ENCODE measurements at places on chromosomes 6 and 20. TPM values are rescaled to one million over a fixed set of nuclear protein-coding genes. Genes with fewer than 3 reads are reported as not detected.

DNA sequence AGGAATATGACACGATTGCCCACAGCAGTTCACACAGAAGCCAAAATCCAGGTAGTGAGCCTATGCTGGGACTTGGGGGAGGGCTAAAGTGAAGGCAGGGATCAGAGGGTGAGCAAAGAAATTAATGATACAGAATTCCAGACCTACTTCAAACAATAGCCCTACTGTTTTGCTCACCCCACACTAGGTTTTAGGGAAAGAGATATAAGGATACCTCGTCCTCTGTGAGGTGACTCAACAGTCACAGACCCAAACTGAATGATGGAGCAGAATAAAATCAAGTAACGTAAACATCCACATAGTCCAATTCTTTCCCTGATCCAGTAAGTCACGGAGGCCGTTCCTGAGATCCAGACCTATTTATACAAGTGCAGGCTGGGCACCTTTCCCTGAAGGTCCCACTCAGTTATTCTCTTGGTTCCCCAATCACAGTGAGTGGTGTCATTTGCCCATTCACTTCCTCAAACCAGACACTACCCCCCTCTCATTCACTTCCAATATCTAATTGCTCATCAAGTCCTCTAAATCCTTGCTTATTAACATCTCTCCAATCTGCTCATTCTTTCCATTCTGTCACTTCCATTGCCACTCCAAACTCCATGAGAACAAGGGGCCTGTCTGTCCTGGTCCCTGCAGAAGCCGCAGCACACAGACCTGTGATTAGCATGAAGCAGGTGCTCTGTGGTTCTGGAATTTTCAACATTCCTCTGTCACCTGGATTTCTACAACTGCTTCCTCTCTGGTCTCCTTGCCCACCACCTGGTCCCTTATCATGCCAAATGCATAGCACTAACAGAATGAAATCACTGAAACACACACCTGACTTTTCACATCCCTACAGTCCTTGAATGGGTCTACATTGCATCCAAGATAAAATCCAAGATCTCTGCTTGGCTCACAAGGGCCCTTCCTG lies 55.9 kb downstream of the ATXN1 start:
- no peak for DNase-seq

DNA sequence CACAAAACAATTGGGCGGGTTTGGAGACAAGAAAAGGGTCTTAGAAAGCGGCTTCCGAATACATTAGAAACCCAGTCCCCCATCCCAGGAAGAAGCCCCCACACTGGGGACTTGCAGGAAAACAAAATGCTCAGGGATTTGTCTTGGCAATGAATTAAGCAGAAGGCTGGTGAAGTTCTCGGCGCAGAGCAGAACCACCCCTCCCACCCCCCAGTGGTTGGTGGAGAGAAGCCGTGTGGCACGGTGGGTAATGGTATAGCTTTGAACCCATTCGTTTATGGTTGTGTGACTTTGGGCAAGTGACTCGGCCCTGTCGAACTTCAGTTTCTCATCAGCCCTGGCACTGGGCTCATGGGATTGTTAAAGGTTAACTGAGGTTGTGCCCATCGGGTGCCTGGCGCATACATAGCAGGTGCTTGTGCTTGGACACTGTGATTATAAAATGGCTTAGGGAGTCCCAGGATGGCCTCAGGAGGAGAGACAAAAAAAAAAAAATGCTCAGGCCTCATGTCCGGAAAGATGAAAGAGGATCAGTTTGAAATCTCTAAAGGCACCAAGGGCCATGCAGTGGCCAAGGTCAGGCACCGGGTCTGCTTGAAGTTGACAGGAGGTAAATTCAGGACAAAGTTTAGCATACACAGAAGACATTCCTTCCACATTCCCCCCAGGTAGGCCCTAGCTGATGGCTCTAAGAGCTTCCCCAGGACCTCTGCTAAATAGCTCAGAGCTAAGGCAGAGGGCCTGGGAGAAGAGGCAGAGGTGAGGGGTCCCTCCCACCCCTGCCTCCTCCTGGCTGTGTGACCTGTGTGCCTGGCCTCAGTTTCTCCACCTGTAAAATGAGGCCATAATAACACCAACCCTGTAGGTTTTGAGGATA lies 120.1 kb upstream of the PTPN1 start:
- no peak for DNase-seq

DNA sequence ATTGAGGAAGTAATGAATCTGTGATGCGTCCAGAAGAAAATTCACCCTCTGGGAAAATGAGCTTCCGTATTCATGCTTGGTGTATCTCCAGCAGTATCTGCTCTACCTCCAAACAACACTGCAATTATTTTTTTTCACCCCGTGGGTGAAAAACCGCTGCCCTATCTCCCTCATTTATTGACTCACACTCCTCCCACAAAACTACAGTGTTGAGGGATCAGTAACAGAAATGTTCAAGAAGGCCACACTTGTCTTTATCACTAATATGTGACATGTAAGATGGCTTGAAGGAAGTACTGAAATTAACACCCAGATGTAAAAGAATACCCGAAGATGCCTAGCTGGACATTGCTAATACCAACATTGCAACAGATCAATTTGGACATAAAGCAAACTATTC lies 4.9 kb upstream of the TBX18 start:
- DNase-seq = no peak

DNA sequence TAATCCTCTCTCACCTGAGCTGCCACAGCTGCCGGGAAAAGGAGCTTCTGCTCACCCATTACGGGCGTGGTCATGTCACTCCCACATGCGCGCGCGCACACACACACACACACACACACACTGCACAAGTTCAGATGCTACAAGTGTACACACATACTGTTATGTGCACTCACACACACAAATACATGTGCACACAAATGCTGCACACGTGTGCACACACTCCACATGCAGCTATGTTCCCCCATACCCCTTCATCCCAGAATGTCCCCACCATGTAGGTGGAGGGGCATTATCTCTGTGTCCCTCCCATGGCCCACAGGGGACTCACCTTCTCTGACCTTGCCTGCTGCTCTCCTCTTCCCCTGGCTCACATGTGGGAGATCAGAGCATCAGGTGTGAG lies 37.3 kb downstream of the GNAS-AS1 start:
- DNase-seq = no peak

- no peak for DNase-seq
These were observed 33.5 kb downstream of the TPBG start for GRCh38 chr6:82396964-82397751.

DNA sequence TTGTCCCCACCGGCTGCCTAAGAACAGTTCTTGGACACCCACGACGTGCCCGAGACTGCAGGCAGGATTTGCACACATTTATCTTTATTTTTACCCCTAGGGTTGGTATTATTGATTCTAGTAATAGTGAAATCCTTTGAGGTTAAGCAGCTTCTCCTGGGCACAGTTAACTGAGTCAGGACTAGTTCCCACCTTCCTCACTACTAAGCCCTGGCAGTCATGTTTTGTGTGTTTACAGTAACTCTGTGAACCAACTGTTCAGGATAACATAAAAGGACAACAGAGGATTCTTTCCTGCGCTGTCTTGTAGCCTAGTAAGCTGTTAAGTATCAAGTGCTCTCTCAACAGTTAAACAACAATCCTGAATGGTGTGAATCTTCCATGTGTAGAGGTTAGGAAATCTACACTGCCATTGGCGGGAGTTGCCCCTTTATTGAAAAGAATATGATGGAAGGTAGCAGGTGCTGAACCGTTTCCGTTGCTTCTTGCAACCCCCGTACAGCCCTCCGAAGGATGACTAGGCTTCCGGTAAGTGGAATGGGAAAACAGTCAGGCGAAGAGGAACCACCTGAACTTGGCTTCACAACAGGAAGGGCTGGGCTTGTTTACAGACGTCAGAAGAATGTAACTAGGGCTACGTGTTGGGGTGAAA lies 979 bp upstream of the SOD2 start:
- peak; percentile 79 for DNase-seq

- no peak for DNase-seq
These were observed 27.6 kb downstream of the MLIP start for GRCh38 chr6:54138795-54139194.

GRCh38 chr6:160895562-160895961 lies 96.0 kb upstream of the MAP3K4 start:
- no peak for DNase-seq

GRCh38 chr20:56400001-56400640 lies 7.7 kb downstream of the CSTF1 start:
- DNase-seq = peak; percentile 90

Gene PTCHD4
- not detected for total RNA-seq

Gene LY6G6D
- total RNA-seq = not detected
